CD4-positive, alpha-beta T cell treated with Interleukin-2 at 100 ng/mL for 4 hours (primary cell): ENCODE measurements at places on chromosomes 2 and 18.

DNA sequence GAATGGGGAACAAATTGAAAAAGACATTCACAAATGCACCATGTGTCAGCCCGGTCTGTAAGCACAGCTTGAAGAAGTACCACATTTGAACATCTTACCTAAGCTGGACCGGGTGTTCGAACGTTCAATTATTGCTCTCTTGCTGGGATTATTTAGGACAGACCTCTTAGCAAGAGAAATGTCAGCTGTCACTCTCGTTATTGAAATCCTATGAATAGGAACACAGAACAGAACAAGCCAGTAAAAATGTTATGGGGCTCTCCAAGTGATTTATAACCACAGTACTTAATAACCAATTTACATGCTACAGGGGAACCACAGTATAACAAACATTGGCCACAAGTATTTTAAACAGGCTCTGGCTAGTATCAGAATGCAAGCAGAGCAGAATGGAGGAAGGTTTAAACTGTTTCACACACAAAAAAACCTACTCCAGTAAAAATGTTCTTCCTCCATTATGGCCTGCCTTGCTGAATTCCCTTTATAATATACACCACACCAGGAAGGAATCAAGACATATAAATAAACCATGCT is 32.5 kb upstream of the ARL5A start:
- no peak for DNase-seq

GRCh38 chr2:46337208-46337994 is 40.2 kb downstream of the EPAS1 start:
- no peak for DNase-seq

- DNase-seq, result no peak
Observed at GRCh38 chr2:216445501-216445900, 33.2 kb downstream of the SMARCAL1 start.

DNA sequence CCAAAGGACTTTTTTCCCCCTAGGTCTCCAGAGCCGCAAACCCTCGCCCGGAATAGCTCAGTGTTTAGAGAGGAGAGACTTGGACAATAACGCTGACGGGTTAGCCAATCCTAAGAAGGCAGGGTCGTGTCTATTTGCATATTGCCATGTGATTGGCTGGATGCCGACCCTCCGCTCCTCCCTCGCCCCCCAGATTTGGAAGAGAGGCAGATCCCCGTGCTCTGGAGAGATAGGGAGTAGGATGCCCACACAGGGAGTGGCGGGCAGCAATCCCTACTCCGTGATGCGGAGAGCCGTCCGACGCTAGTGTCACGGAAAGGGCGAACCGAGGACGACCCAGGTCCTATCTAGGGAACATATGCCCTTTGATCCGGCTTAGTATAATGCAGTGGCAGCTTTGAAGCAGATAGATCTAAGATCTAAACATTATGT is 1.4 kb downstream of the WNT6 start:
- DNase-seq, result no peak

GRCh38 chr2:80323610-80324009 is 19.1 kb upstream of the LRRTM1 start:
- no peak for DNase-seq
